SK-MEL-5 (cell line): ENCODE measurements at places on chromosomes 5 and 9.

DNA sequence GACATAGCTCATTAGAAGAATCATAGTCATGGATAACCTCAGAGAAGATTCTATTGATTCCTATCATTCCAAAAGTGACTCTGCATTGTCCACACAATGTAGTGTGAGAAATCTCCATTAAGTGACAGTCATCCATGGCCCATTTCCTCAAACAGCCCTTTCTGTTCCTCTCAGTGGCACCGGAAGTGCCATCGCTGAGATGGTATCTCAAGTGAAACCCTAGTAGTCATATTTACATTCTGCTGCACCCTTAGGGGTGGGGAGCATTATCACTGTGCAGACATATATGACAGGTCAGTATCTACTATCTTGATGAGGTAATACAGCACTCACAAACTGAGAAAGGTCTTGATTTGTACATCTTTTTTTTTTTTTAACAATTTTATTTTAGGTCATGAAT, 55.4 kb upstream of the MIER3 start:
- DNase-seq = no peak

DNA sequence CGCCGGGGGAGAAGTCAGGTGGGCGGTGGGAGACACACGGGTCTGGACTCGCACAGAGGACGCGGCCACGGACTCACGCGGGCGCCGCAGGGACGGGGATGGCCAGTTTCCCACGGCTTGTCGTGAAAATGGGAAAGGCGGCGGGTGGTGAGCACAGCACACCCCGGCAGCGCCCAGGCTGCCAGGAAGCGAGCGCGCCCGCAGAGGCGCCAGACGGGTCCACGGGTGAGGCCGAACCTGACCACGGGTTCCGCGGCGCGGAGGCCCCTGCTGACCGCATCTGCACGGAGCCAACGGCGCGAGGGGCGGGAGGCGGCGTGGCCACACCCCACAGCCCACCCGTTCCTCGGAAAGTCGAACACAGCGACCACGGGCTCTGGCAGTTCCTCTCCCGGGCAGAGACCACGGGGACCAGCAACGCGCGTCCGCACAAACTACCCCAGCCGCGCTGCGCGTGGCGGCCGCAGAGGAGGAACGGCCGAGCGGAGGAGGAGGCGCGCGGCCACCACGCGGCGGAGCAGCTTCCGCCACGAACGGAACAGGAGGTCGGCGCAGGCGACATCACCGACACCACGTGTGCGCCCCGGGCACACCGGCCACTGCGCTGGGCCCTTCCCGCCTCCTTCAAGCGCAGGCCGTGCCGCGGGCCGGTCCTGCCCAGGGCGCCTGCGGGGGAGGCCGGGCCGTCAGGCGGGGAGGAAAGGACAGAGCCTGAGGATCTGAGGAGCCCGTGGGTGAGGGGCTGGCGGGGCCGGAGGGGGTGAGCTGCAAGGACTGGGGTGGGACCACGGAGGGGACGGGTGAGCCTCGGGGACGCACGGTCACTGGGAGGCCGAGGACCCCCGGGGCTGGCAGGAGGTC, 5.6 kb downstream of the EXD3 start:
- no peak for DNase-seq

DNA sequence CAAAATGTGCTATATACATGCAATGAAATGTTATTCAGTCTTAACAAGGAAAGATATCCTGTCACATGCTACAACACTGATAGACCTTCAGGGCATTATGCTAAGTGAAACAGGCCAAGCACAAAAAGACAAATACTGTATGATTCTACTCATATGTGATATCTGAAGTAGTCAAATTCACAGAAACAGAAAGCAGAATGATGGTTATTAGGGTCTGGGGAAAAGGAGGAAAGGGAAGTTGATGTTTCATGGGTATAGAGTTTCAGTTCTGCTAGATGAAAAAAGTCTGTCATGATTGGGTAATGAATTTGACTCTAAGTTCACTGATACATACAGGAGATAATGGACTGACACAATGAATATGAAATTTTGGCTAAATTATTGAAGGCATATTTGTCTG, 11.2 kb upstream of the RIC1 start:
- peak; percentile 30 for DNase-seq

- DNase-seq = no peak
These were observed 31.4 kb downstream of the ANKRD33B start for GRCh38 chr5:10595293-10595671.

DNA sequence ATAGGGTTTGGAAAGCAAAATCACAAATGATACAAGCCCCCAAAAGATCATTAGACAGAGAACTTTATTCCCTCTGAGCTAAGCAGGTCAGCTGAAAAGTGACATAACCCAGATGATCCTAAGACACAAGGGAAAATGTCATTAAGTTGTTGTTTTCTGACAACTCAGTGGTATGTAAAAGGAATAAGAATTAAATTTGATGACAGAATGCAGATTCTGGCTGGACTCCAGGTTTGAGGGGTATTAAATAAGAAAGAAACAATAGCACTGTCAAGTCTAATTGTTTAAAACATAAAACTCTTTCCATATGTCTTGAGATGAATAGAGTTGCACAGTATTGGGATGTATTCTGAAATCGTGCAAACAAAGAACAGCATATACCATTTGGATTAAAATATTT, 429.9 kb downstream of the CAAP1 start:
- no peak for DNase-seq

GRCh38 chr5:126335886-126336285, 87.3 kb upstream of the GRAMD2B start:
- peak; percentile 19 for DNase-seq

- peak; percentile 49 for DNase-seq
These were observed 3.8 kb downstream of the ZNF622 start for GRCh38 chr5:16461782-16462181.
